ENCODE measurements at places on chromosomes 1 and 21.

DNA sequence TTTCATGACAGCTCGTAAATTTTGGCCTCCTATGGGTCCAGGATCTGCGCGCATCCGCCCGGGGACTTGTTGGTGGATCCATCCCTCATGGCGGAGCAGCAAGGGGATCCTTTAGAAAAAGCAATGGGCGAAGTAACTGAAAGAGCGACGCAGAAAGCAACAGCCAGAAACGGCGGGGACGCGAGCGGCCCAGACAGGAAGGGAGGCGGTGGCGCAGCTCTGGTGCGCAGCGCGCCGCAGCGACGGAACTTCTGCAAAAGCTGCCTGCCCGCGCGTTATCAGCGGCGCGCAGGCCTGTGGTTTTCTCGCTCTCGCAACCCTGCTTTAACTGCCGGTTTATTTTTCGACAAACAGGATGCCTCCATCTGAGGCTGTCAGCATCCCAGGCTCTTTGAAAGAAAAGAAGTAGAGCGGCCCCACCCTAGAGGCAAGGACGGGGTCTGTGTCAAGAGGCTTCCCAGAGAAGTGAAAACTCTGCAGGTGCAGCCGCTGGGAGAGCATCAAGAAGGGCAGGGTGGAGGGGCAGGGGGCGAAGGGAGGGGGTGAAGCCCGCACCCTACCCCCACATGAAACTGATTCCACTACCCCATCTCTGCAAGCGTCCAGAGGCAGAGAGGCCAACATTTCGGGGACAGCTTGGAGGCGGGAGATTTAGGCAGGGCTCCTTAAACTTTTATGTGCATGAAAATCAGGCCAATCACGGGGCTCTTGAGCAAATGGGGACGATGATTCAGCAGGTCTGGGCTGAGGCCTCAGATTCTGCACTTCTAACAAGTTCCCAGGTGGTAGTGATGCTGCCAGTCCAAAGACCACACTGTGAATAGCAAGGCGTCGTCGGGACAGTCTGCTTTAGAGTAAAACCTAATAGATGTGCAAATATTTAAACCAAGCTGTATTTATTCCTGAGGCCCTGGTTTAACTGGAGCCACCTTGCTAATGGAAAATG is 22.2 kb downstream of the RUNX1 start:
- DNase-seq: peak; percentile 77

- DNase-seq: no peak
Observed at GRCh38 chr1:218585511-218586184, 240.5 kb downstream of the TGFB2 start.

- DNase-seq: no peak
Observed at GRCh38 chr1:198880397-198880796, 241.6 kb downstream of the PTPRC start.

DNA sequence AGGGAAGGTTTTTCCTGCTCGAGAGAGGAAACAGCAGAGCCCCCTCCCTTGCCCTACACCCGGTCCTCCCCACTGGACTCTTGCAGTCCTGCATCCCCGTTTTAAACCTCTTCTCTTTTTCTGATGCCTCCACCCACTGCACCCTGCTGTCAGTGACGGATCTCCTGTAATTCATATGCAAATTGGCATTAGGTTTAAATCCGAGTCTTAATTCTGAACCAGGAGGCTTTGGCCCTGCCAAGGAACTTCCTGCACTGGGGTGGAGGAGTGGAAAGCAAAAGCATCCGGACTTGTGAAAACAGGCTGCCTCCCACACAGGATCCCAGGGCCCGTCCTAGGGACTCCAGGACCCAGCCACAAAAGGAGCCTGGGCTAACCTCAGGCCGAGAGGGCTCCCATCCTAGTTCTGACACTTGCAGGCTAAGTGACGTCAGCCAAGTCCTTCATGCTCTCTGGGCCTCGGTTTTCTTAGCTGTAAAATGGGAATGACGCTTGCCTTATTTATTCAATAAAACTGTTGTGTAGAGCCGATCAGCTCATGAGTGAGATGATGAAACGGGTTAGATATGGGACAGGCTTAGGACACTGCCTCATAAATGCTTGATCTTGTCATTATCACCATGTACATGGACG is 613.3 kb downstream of the AJAP1 start:
- no peak for DNase-seq

DNA sequence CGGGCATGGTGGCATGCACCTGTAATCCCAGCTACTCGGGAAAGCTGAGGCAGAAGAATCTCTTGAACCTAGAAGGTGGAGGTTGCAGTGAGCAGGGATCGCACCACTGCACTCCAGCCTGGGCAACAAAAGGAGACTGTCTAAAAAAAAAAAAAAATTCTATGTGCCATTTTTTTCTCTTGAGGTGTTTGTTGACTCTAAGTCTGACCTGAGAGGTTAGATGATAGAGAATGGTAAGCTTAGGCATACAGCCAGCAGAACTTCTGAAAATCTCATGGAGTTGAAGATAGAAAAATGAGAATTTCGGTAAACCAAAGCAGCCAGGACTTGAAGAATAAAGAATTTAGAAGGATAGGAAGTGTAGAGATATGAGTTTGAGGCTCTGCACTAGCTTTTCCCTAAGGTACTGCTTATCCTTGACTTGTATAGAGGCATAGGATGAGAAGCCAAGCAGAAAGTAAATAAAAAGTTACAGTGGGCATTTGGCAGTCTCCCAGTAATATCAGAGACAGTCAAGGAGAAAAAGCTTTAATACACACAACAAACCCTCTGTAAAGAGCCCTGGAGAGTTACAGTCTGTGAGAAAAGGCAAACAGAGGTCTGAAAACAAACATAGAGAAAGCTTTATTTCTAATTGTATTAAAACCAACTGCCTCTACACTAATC is 24.3 kb downstream of the F13B start:
- no peak for DNase-seq

- no peak for DNase-seq
Observed at GRCh38 chr1:109717729-109718128, 5.7 kb downstream of the GSTM5 start.
